ENCODE measurements at places on chromosomes 1 and 21. TPM values are rescaled to one million over a fixed set of nuclear protein-coding genes. Genes with fewer than 3 reads are reported as not detected.

DNA sequence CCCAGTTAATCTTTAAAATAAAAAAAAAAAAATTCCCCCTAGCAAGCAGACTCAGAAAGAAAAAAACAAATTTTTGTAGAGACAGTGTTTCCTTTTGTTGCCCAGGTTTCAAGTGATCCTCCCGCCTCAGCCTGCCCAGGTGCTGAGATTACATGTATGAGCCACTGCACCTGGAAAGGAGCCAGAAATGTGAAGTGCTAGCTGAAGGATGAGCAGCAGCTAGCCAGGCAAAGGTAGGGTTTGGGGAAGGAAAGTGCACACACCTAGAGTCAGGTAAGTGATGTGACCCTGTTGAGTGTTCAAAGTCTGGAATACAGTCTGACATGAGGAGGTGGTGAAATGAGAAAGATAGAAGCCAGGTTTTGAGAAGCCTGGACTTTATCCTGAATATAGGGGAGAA, 1.7 kb downstream of the AKR1A1 start:
- no peak for ATAC-seq

The RNU1-3 gene
- total RNA-seq, result under 0.01 TPM

- no peak for ATAC-seq
These were observed 60.6 kb downstream of the PTPRC start for GRCh38 chr1:198699167-198700015.

DNA sequence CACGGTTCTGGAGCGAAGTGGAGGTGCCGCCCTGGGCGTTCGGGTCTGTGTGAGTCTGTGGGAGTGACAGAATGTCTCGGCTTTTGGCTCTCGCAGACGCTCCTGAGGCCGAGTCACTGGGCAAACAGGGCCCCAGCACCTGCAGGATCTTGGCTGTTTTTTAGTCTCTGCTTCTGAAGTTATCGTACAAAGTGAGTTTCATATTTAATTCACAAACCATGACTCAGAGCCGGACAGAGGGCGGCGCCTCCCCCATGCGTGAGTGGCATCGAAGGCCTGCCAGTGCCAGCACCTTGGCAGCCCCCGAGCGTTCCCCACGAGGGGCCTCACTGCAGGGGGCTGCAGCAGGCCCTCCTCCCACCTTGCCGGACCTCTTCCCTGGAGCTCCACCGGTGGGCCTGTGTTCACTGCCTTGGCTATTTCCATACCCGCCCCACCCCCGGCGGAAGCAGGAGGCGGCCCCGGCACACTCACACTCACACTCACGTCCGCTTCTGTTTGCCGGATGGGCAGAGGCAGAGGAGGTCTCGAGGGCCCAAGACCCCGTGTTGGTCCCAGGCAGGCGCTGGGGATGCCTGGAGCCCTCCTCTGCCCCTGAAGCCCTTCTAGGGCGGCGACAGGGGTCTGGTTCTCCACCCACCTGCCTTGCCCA, 56.3 kb downstream of the MORN1 start:
- ATAC-seq, result no peak

DNA sequence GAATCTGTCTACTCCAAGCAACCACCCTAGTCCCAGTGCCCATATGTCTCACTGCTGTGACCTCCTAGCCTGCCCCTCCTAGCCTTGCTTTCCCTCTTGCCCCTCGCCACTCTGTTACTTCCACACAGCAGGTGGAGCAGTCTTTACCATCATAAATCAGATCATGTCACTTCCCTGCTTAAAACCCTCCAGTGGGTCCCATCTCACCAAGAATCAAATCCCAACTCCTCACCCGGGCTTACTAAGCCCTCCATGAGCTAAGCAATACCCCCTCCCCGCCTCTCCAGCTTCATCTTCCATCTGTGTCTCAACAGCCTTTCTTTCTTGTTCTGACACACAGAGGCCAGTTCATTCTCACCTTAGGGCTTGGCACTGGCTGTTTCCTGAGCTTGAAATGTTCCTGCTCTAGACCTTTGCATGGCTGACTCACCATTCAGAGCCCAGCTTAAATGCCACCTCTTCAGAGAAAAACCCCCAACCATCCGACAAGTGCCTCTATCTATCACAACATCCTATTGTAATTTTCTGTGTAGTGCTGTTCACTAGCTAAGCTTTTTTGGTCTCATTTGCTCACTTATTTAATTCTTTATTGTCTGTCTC, 22.3 kb downstream of the KNCN start:
- ATAC-seq, result no peak

DNA sequence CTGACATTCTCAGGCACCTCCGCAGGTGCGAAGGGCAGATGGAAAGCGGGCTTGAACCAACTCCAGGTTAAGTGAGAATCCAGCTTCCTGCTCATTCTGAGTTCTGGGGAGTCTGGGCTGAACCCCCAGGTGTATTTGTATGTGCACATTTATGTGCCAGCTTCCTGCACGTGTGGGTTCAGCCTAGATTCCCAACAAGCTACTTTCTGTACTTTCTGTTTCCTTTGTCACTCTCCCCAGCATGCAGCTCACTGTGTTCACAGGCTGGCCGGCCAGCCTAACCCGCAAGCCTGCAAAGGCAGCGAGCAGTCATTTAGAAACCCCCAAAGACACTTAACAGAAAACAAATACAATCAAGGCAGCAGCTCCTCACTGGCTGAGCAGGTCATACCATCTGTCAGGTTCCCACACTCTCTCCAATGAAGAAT, 1.3 kb upstream of the IL19 start:
- no peak for ATAC-seq

- ATAC-seq, result no peak
These were observed 3.0 kb downstream of the TENT5B start for GRCh38 chr1:27009601-27010197.

The PTGFR gene
- 3.2 TPM for total RNA-seq

The CDKN2C gene
- total RNA-seq, result 44.0 TPM

The GBP2 gene
- total RNA-seq, result 147 TPM

DNA sequence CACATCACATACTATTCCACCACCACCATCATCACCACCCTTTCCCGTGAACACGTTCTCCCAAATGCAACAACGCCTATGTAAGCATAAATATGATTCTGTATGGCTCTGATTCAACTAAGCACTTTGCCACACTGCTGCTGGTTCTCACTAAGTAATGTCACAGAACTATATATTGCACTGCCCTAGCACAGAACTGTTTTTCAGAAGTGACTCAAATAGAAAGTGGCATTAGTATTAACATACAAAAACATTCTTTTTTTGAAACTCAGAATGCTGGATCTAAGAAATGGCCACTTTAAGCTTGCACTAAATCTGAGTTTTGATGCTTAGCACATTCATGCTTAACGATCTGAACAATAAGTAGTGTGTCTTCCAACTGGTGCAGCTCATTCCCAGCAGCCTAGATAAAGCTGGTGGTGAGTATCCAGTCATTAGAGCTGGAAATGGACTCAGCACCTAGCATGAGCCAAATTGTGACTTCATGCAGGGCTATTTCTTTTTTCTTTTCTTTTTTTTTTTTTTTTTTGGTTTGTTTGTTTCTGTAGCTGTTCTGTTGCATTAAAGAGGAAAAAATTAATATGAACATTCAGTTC, 46.2 kb upstream of the ZC3H11B start:
- peak; percentile 35 for ATAC-seq

GRCh38 chr1:156429313-156430060, 60.5 kb downstream of the RHBG start:
- no peak for ATAC-seq

Data from gastroesophageal sphincter (tissue), 4 donors.